ENCODE measurements at places on chromosomes 11 and 22. TPM values are rescaled to one million over a fixed set of nuclear protein-coding genes. Genes with fewer than 3 reads are reported as not detected.
A peak's percentile ranks its signal among the peaks of the same experiment; 100 is the strongest.

ARHGAP32 gene
- polyA plus RNA-seq: 0.83 TPM

MRGPRX4 gene
- not detected for polyA plus RNA-seq

OR52N4 gene
- 0.79 TPM for polyA plus RNA-seq

OR2D2 gene
- not detected for polyA plus RNA-seq

TRIM49 gene
- not detected for polyA plus RNA-seq

MRGPRX3 gene
- not detected for polyA plus RNA-seq

PKNOX2 gene
- polyA plus RNA-seq: not detected

APOL6 gene
- polyA plus RNA-seq: 18.3 TPM

DCPS gene
- polyA plus RNA-seq: 42.3 TPM

SPTY2D1 gene
- 12.3 TPM for polyA plus RNA-seq

SUSD2 gene
- polyA plus RNA-seq: 0.06 TPM

MYRF gene
- polyA plus RNA-seq: not detected

RPS6KA4 gene
- 14.6 TPM for polyA plus RNA-seq

UPK3A gene
- not detected for polyA plus RNA-seq

C11orf42 gene
- polyA plus RNA-seq: not detected

FGF3 gene
- not detected for polyA plus RNA-seq

SLC22A25 gene
- not detected for polyA plus RNA-seq

OR8J1 gene
- polyA plus RNA-seq: not detected

TECTA gene
- not detected for polyA plus RNA-seq

OR52E2 gene
- polyA plus RNA-seq: not detected

- no peak for DNase-seq
Observed at GRCh38 chr11:115284773-115285172, 219.4 kb downstream of the CADM1 start.

GRCh38 chr22:21020802-21021429 lies 6.0 kb downstream of the P2RX6 start:
- DNase-seq: no peak

- DNase-seq: no peak
Observed at GRCh38 chr11:88538098-88538497, 200.6 kb upstream of the CTSC start.

DNA sequence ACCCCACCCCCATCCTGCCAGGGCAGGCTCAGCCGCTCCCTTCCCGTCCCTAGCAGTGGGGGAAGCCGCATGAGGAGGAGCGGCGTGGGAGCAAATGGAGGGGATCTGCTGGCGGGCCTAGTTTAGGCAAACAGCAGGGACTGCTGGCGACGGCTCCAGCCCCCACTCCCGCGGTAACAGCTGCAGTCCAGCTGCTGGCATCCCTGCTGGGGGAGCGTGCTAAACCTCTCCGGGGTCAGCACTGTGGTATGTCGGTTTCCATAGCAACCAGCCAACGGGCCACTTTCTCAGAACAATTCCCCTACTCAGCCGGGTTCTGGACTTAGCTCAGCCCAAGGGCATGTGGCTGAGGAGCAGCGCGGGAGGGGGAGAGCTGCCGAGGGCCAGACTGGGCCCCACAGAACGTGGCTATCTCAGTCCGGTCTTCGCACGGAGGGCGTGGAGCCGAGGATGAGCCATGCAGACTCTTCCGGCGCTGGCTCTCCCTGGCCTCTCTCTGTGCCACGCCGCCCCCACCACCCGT lies 98.8 kb downstream of the PKNOX2 start:
- no peak for DNase-seq

DNA sequence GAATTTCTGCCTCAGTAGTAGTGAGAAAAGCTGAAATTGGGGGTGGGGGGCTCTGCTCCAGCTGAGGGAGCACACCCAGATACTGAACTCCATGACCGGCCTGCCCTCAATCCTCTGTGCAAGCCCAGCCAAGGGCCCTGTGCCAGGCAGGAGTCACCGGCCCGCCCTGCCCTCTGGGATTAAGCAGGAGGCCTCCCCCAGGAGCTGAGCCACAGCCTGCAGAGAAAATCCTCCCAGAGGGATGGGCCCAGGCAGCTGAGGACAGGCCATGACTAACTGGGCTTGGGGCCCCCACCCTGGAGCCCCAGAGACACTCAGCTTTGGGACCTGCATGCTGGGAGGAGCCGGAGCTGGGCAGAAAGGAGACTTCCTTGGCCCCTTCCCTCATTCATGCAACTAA lies 48.8 kb downstream of the MN1 start:
- no peak for DNase-seq

DNA sequence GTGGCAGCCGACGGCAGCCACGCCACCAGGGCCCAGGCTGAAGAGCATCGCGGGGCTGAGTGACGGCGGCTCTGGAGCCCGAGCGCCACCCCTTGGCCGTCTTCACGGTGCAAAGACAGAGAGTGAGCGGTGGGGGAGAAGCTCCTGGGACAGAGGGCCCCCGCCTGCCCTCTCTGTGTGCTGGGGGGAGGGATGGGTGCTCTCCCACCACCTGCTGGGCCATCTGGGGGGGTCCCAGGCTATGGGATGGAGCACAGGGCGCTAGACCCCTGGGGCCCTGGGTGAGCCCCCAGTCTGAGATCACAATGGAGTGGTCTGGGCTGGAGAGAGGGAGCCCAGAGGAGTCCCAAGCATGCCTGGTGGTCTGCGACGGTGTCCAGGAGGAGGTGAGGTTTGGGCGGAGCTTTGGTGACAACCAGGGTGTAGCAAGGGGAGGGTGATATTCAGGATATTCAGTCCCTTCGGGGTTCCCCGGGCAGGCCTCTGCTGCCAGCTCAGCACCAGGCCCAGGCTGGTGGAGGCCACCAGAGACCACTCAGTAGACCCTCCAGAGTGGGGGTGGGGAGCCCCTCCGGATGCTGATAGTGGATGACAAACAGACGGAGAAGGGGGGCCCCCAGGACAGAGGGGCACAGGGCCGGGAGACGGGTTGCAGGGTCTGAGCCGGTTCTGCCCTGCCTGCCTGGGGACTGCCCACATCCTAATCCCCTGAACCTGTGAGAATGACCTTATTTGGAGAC lies 78.1 kb upstream of the PRR5 start:
- no peak for DNase-seq

- DNase-seq: no peak
Observed at GRCh38 chr22:25874327-25874726, 132.3 kb downstream of the MYO18B start.

DNA sequence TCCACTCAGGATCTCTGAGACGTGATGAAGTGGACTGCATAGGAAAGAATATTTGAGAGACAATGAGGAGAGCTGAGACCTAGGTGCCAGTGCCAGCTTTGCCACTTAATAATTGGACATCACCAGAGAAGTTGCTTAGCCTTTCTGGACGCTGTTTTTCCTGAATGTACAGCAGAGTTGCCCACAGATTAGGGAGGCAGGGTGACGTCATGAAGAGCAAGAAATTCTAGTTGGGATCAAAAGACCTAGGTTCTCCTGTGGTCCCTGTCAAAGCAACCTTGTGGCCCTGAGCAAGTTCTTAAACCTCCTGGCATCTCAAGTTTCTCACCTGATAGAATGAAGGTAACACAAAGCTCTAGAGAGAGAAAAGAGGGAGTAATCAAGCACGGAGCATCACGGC lies 174.6 kb upstream of the TENM4 start:
- no peak for DNase-seq

GRCh38 chr11:8340296-8340695 lies 76.6 kb upstream of the LMO1 start:
- DNase-seq: no peak

DNA sequence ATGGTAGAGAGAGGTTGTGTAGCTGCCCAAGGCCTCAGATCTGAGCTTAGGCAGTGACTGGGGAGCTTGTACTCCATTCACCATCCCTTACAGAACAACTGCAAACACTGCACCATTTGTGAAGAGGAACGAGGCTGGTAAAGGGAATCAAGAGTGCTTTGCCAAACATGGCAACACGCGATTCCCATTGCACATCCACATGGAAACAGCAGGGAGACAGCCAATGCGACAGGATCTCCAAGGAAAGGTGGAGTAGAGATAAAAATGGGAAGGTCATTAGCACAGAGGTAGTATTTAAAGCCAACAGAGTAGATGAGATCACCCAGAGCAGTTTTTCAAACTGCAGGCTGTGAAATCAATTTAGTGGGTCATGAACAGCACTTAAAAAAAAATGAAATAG lies 42.0 kb downstream of the TCF20 start:
- DNase-seq: no peak

- no peak for DNase-seq
Observed at GRCh38 chr11:16815047-16815767, 76.8 kb downstream of the C11orf58 start.

GRCh38 chr11:35061516-35062440 lies 77.2 kb upstream of the CD44 start:
- no peak for DNase-seq

DNA sequence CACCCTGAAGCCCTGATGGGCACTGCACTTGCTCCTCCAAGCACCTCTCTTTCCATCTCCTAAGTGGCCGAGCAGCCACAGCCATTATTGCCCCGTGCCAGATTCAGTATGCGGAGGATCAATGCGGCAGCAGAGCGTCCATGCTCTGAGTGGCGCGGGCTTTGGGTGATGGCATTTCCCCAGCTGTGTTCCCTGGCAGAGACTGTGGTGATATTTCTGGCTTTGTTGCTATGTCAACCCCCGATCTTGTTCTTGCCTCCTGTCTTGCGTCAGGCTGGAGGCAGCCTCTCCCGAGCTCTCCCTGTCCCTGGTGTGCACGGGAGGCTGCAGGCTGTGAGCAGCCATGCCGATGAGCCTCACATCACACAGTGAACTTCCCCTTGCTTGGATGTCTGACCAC lies 1018.6 kb downstream of the TBC1D22A start:
- no peak for DNase-seq

DNA sequence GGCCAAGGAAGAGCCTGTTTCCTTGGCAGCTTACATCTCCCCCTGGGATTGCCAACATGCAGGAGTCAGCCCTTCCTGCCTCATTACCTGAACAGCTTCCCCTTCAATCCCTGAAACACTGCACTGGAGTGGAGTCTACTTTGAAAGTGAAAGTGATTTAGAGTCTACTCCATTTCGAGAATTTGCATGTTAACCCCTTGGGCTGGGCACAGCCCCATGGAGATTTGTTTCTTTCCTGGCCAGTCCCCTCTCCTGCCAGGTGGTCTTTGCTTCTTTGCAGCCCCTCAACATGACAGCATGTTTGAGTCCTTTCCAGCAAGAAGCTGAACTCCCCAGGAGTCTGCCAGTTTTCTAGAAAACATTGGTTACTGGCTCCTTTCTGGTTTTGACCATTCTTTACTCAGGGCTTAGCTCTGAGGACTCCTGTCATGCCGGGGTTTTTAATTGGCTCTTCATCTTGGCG lies 59.9 kb downstream of the TRAF6 start:
- DNase-seq: no peak

GRCh38 chr22:22422629-22423112 lies 85.9 kb downstream of the ZNF280B start:
- DNase-seq: peak; percentile 73

- DNase-seq: no peak
Observed at GRCh38 chr11:77497368-77497767, 23.5 kb upstream of the PAK1 start.

GRCh38 chr11:102017026-102017425 lies 30.2 kb upstream of the CFAP300 start:
- DNase-seq: no peak

DNA sequence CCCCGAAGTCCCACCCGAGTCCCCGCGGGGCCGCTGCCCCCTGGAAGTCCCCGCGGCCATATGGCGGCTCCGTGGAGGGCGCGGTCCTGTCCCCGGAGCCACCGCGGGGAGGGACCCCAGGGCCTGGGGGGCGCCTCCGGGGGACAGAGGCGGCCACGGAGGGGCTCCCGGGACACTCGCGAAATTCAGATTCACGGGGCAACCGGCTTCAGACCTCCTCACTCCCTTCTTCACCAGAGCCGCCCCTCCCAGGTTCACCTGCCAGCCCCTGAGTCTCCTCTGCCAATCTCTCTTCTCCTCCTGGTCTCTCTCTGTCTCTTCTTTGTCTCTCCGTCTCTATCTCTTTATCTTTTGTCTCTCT lies 28.2 kb upstream of the TOLLIP start:
- no peak for DNase-seq

GRCh38 chr11:77269484-77270123 lies 31.9 kb downstream of the GDPD4 start:
- no peak for DNase-seq

DNA sequence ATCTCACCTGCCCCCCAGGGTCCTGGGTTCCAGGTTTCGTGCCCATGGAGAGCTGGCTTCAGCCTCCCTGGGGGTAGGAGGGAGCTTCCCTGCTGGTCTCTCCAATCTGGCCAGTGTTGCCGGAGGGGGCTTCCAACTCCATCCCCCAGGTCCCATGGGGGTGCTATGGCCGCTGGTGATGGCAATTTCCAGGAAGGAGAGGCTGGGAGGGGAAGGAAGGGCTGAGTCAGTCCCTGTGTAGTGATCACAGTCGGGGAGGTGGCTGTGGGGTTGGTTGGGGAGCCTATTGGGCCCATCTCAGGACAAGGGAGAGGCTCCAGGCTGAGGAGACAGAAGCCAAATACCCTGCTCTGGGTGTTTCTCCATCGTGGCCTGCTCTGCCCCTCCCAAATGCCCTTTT lies 5.7 kb upstream of the CDC42EP2 start:
- no peak for DNase-seq
